ENCODE measurements at places on chromosomes 11 and 22. TPM values are rescaled to one million over a fixed set of nuclear protein-coding genes. Genes with fewer than 3 reads are reported as not detected.

KREMEN1 gene
- 0.68 TPM for total RNA-seq

ROBO4 gene
- 605 TPM for total RNA-seq

MAPK8IP1 gene
- total RNA-seq: 8.9 TPM

P2RY6 gene
- total RNA-seq: 1.1 TPM

KCTD14 gene
- 2.0 TPM for total RNA-seq

NEFH gene
- total RNA-seq: 1.8 TPM

CD6 gene
- 1.6 TPM for total RNA-seq

ST14 gene
- not detected for total RNA-seq

GGTLC2 gene
- total RNA-seq: not detected

TEX54 gene
- not detected for total RNA-seq

PHF21B gene
- not detected for total RNA-seq

TCN1 gene
- total RNA-seq: not detected

DNA sequence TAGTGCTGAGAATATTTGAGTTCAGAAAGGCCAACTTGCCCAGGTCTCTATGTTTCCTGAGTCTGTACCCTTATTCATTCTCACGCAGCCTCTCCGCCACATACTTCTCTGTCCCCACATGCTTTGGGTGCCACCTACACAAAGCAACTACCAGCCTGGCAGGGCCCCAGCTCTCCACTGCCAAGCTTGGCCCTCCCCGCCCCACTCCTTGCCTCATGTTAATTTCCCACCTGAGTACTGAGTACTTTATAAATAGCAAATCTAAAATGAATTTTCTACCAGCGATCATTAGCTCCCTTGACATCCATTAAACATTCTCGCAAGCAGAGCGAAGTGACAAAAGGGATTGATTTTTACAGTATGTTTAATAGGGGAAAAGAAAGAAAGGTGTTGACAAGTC, 20.8 kb downstream of the NTM start:
- DNase-seq: no peak

- DNase-seq: no peak
These were observed 11.6 kb downstream of the UVRAG start for GRCh38 chr11:75826461-75827230.

GRCh38 chr22:17105143-17106129, 15.7 kb downstream of the TMEM121B start:
- no peak for DNase-seq

DNA sequence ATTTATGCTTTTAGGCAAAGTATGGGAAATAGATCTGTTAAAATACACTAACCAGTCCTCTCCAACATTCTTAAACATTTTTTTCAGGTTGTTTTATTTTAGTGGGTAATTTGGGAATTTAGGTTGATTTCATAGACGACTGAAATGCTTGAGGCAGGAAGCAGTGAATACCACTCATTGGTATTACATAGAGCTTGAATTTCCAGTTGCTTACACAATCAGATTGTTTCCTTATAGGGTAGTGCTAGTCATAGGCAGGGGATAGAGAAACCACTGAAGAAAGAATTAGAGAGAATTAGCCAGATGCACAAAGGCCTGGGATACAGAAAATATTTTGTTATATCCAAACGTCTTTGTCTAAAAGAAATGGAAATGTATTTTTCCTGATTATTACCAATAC, 23.9 kb upstream of the LYVE1 start:
- no peak for DNase-seq

- DNase-seq: no peak
These were observed at the start of gene SHISA8 for GRCh38 chr22:41915035-41915785. Gene SHISA8, minus strand, starts transcription at chr22:41915074. Its CDS starts 407 bp downstream, at chr22:41914667.

DNA sequence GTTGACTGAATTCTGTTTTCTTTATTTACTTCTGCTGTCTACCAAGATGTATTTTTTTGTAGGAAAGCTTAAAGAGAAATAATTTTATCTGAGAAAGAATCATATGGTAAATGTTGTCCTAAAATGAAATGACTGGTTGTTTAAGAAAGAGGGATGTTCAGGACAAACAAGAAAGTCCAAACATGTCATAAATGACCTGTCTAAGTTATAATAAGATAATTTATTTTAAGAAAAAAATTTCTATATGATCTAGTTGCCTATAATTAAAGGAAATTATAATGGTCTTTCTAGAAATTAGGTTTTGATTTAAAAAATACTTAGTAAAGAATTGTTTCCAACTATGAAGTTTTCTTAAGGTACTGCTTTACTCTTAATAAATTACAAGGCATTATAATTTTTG, 10.5 kb downstream of the SCGB2A2 start:
- no peak for DNase-seq

- DNase-seq: no peak
These were observed 33.3 kb downstream of the ANO1 start for GRCh38 chr11:70111269-70112016.

DNA sequence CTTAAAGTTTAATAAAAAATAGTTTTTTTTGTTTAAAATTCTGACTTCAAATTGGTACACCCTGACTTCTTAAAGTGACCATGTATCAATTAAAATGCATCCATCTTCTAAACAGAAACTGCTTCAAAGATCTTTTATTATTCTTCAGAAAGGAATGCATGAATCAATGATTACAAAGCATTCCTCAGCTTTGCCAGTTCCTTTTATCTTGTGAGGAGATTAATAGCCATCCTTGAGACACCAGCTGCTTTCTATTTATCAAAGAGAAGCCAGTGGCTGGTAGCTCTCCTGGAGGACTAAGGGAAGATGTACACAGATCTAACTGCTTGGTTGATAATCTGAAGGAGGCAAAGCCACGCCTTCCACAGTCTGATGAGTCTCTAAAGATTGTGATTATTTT, 2222.5 kb downstream of the LRRC4C start:
- no peak for DNase-seq

DNA sequence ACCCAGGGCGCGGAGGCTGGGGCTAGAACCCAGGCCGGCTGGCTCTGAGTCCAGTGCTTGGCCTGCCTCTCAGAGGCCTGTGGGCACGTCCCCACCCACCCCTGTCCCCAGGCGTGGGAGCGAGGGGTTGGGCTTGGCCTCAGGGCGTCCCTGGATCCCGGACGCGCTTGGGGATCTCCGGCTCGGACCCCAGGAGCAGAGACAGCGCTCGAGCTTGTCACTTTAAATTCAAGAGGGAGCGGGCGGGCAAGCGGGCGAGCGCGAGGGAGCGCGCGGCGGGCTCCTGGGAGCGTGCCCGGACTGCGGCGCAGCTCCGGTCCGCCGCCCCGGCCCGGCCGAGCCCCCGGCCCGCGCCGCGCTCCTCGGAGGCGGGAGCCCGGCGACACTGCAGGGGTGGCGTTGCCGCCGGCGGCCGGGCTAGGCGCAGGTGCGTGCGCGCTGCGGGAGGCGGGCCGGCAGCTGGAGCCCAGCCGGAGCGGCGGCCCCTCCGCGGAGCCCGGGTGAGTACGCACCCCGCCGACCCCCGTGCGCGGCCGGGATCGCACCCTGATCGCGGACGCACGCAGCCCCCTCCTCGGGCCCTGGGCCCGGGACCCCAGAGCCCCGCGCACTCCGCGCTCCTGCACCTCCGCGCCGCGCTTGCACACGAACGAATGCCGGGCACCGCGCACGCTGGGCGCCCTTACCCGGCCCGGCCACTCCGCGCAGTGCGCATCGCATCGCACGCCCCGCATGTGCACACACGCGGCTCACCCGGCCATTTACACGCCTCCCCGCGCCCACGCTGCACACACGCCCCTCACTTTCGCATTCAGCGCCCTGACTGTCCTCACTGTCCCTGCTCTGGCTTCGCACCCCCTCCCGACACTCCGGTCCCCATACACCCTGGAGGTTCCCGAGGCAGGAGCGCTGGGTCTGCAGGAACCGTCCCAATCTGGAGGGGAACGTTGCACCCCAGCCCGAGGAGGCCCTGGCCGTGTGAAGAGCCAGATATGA, at the start of gene SYT12:
SYT12 (plus strand) TSS at position 174 of the 996 bp plus-strand sequence. CDS start 7,011 bp downstream, outside the sequence.
- no peak for DNase-seq

- DNase-seq: no peak
These were observed 13.5 kb upstream of the GRAMD1B start for GRCh38 chr11:123416566-123416965.

DNA sequence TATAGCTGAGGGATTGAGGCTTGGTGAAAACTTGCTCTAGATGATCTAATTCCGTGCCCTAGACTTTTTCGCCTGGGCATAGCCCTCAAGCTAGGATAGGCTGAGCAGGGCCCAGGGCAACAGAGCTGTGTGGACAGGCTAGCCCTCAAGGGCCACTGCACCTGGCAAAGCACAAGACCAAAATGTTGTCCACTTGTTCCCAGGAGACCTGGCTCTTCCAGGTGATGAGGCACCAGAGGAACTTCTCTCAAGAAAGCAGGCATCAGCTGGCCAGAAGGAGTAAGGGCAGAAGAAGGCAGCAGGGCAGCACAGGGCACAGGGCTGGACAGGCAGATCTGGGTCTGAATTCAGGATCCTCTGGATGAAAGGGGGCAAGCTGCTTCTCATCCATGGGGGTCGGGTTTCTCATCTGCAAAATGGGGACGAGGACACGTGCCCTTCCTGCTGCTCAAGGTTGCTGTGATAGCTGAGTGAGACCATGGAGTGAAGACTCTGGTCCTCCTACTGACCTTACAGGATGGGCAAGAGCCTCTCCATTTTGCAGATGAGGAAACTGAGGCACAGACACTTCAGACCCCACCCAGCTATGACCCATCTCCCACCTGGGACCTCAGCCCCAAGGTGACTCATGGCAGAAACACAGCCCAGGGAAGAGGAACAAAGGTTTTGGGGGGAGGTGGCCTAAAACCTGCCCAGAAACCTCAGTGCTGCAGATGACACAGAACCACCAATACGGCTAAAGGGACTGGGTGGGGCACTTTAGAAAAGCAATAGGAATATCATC, 42.2 kb upstream of the PRDM11 start:
- DNase-seq: no peak

GRCh38 chr22:49956418-49956770, 4.2 kb upstream of the PIM3 start:
- no peak for DNase-seq

DNA sequence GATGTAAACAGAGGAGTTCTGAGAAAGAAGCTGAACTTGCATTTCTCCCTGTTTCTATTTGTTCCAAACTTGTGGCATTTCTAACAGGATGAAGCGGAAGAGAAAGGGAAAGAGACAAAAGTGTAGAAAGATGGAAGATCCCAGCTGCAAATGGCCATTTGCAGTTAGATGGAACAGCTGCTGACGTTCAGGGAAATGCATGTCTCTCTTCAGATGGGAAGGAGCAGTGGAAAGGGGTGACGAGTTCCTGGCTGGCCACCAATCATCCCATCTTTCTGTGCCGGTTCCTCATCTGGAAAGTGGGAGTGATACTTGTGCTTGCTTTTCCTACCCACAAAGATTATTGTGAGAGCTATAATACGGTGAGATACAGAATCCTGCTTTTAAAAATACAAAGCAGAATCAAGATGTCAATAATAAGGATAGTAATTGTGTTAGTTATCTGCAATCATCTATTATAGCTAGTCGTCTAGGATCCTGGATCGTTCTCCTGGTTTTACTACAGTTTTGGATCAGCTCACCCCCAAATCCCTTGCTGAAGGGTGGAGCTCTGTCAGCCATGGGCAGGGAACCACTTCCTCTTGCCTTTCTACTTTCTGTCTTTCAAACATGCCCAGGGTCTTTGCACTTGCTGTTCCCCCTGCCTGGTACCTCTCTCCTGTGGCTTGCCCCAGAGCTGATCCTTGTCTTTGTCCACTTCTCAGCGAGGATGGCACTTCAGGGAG, 1.2 kb upstream of the TIMP3 start:
- no peak for DNase-seq

DNA sequence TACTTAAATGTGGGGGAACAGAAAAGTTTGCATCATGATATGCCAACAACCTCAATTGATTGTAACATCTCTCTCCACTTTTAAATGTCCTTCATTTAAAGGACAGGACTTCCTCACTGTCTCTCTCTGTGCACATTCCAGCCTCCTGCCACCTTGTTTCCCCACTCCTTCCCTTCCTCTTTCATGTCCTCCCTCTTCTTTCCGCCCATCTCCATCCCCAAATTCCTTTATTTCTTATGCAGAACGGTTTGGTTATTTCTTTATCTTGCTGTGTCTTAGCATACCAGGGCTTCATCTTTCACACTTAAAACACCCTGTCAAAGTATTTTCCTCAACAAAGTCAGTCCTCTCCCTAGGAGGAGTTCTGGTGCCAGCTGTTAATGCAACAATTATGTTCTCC, 293.8 kb downstream of the NXPE2 start:
- DNase-seq: no peak

GRCh38 chr11:115741376-115742107, 237.3 kb upstream of the CADM1 start:
- DNase-seq: no peak

GRCh38 chr22:35842954-35843353, 125.3 kb downstream of the APOL5 start:
- no peak for DNase-seq

GRCh38 chr22:44609400-44609988, 92.5 kb upstream of the PRR5 start:
- no peak for DNase-seq

DNA sequence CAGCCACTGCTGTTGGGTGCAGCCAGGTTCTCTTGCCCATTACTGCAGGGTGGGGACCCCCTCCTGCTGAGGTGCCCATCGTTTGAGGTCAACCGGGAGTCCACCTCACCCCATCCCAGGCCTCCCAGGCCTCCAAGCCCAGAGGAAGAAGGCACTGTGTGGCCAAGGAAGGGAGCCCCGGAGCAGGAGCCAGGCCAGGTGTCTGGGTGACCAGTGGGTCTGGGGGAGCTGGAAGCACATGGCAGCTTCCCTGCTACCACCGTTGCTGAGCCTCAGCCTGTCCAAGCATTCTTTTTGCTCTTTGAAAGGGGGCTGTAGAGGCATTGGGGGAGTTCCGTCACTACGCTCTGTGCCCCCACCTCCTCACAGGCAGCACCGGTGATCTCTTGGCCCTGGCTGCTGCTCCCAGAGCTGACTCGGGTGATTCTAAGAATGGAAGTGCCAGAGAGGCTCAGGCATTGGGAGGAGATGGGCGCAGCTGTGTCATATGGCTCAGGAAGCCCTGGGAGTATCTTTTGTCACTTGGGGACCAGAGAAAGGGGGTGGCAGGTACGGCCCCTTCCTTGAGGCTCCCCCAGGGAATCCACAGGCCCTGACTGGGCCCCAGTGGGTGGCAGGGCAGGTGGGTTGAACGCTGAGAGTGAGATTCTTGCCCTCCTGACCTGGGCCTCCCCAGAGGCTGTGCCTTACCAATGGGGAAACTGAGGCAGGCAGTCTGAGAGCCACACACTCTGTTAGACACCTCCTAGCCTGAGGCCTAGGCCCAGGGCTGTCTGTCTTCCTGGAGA, 1.9 kb downstream of the SEPTIN5 start:
- no peak for DNase-seq

- DNase-seq: no peak
These were observed 20.7 kb upstream of the EMID1 start for GRCh38 chr22:29184849-29185490.

GRCh38 chr11:79276736-79277325, 164.0 kb downstream of the TENM4 start:
- DNase-seq: no peak

DNA sequence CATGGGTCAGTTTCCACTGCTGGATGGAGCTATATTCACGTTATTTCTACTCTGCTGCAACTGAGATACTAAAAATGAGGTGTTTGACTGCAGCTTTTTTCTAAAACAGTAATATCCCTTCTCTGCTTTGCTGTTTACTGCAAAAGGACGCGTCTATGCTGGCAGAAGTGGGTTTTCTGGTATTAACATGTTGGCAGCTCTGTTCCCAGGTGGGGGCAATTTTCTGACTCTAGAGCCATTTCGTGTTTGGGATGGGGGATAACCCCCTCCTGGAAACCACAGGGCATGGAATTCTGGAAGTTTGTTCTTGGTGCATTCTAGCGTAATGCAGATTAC, 4.9 kb downstream of the GRK2 start:
- DNase-seq: no peak

Measured in glomerular endothelial cell (primary cell).